ENCODE measurements at places on chromosomes 2 and 18. TPM values are rescaled to one million over a fixed set of nuclear protein-coding genes. Genes with fewer than 3 reads are reported as not detected.

DNA sequence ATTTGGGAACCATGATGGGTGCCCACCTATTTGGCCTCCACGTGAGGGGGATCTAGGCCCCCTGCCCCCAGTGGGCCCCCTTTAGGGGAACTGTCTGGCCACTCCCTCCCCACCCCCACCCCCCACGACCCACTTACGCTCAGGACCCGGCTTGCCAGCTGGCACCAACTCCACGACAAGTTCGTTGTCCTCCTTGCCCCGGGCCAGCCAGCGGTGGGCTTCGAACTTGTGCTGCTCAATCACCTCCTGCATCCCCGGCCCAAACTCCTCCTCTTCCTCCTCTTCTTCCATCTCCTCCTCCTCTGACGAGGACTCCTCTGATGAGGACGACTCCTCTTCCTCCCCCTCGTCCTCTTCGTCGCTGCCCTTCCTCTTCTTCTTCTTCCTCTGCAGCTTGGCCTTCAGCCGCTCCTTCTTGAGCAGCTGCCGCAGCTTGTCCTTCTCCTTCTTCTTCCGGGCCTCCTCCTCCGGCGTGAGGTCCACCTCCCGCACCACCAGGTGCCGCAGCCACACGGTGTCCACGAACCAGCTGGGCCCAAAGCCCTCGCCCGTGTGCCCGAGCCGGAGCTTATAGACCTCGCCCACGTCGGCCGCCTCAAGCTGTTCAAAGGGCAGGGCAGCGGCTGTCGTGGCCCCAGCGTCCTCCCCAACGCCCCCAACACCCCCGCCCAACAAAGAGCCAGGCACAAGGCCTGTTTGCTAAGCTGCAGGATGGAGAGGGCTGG is 96.9 kb downstream of the LOXHD1 start:
- DNase-seq, result no peak

Gene DSC1
- total RNA-seq, result not detected

- DNase-seq, result peak; percentile 11
Measured at GRCh38 chr2:152176113-152176714, 651 bp upstream of the STAM2 start.

DNA sequence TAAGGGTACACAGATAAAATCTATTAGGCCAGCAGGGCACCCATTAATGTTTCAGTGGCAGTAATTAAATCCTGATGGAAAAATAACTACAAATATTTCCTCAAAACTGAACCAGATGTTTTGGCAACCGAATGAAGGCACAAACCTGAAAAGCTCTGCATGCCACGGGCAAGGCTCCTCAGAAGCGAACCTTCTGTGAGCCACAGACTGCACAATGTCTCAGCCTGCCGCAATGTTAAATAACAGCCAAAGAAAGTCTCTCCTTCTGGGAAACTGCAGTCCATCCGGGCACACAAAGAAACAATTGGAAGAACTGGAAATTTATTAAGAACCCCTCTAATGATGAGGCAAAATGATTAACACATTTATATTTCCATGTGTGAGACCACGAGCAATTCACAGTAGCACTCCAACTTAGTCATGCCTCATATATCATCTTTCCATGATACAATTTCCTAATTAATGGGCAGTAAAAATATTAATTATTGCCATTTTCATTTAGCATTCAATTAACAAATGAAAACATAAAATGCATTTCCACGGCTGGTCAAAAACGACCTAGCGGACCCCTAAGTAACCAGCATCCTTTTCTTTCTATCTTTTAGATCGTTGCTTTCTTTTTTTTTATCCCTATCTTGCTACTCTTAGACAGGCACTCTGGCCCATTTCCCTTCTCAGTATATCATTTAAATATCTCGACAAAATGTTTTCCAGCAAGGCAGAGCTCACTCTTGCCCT is 237.5 kb downstream of the EPHA4 start:
- no peak for DNase-seq

DNA sequence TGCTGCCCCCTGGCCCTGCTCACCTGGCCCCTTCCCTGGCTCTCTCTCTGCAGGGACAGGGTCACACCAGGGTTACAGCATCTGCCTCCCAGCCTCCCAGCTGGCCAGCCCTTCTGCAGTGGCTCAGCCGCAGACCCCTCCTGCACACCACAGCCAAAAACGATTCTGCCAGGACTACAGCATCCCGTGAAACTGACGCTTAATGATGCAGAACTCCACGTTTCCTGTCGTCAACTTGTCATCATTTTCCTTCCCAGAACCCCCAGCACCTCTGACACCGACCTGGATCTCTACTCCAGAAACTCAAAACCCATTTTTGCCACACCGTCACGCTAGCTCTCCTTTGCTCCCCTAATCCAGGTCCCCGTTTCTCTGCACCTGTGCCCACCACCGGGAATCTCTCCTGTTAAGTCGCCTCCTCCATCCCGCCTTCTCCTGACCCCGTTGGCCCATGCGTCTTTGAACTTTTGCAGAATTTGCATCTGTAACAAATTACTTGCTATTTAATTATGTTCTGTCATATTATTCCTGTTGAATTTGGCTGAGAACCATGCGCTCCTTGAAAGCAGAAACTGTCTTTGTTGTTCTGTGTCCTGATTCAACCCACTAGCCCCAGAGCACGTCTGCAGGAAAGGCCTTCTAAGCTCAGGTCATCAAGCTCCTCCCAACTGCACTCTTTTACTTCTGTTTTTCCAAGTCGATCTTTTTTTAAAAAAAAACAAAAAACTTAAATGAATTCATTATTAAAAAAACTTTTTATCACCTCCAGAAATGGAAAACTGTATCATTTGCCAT is 173.2 kb upstream of the COPS8 start:
- DNase-seq, result no peak

DNA sequence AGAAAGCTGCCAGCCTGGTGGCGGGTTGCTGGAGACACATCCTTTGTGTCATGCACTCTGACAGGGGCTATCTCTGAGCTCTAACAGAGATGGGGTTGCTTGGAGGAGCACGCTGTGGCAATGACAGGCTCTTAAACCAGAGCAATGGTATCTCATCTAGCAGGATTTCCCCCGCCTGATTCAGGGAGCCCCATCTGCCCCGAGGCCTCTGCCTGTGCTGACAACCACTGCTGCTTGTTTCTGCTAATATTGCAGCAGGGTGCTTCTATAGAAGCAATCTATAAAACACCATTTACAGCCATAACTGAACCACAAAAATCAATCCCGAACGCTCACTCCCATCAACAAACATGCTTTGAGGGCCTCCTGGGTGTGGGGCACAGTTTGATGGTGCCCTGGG is 12.8 kb upstream of the DNPEP start:
- no peak for DNase-seq

DNA sequence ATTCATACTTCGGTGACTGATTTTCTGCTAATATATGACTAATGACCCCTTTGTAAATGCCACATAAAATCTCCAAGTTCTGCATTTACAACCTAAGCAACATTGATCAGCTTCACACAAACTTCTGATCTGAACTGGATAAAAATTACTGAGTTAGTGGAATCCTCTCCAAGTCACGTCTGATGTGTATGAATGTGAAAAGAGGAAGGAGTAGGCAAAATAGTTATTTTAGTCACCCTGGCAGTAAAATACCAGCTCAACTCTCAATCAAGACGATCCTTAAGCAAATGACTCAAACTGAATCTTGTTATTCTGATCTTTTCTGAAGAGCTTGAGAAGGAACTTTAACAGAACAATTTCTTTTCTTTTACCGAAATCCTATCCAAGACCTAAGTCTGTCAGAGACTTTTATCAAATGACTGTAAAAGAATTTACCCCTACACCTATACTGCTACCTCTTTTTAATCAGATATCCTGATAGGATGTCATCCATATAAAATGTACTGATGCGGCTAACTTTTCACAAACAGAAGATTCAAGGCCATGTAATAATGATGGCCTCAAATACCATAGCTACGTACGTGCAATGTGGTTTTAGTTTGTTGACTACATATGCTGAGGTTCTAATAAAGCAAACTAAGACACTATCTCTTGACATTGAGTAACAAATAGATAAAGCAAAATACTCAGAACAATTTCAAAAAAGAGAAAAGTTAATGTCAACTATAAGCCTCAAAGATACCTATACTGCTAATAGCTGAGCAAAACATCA is 23.7 kb downstream of the CUL3 start:
- peak; percentile 41 for DNase-seq

- DNase-seq, result no peak
Measured at GRCh38 chr2:239962890-239963591, 62.1 kb downstream of the NDUFA10 start.

GRCh38 chr2:199042660-199043379 is 414.9 kb downstream of the SATB2 start:
- DNase-seq, result no peak

Gene ANKRD12
- 28.8 TPM for total RNA-seq

All from HFFc6 (cell line).